ENCODE measurements at places on chromosomes 16 and 17.
A peak's percentile ranks its signal among the peaks of the same experiment; 100 is the strongest.

GRCh38 chr16:74202009-74202408 is 94.6 kb upstream of the PSMD7 start:
- DNase-seq: no peak

DNA sequence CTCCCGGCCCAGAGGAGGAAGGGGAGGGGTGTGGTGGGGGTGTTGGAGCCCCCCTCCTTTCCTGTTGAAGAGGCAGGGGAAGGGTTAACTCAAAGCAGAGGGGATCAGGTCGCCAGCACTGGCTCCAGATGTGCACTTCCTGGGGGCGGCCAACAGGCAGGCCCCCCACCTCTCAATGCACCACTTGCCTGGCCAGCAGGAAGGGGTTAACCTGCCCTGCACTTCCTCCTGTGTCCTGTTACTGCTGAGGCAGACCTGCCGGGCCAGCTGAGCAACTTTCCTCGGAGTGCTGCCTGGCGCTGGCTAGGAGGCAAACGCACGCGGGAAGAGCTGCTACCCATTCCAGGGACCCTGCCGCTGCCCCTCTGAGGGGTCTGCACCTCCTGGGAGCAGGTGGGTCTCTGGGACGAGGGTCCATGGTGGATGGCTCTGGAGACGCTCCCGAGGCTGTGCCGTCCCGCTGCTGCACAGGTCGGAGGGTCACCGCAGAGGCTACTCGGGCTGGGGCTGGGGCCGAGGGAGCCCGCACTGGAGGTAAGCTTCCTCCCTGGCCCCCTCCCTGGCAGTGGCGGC is at the start of gene EPN3:
Gene EPN3 (plus strand): TSS at position 284 of the 573 bp plus-strand sequence. CDS start 3,822 bp downstream, outside the sequence.
- no peak for DNase-seq

DNA sequence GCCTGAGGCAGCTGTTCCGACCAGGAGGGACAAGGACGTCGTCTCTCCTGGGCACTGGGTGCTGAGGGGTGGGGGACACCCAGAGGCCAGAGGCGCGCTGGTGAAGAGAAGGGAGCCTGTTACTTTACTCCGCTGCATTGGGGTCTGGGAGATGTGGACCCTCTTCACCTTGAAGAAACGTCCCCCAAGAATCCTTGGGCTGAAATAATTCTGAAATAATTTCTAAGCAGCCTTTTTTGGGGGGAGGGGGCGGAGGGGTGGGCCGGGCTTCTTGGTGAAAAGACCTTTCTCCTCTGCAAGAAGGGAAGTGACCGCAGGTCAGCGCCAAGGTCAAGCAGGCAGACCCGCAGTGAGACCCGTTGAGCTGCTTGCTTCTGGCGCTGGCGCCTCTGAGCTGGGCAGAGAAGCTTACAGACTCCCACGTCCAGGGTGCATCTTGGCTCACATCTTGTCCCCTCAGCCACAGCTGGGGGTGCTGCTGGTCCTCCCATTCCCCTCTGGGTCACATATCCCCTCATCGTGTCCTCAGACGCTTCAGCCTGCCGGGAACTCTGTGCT is 1.1 kb downstream of the SYT17 start:
- no peak for DNase-seq

DNA sequence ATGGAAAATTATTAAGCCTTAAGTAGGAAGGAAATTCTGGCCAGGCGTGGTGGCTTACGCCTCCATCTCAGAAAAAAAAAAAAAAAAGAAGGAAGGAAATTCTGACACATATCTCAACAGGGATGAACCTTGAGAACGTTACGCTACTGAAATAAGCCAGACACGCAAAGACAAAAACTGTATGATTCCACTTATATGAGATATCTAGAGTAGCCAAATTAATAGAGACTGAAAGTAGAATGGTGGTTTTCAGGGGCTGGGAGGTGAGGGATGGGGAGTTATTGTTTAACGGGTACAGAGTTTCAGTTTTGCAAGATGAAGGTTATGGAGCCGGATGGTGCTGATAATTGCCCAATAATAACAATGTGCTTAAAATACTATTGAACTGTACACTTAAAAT is 16.2 kb upstream of the HNF1B start:
- no peak for DNase-seq

DNA sequence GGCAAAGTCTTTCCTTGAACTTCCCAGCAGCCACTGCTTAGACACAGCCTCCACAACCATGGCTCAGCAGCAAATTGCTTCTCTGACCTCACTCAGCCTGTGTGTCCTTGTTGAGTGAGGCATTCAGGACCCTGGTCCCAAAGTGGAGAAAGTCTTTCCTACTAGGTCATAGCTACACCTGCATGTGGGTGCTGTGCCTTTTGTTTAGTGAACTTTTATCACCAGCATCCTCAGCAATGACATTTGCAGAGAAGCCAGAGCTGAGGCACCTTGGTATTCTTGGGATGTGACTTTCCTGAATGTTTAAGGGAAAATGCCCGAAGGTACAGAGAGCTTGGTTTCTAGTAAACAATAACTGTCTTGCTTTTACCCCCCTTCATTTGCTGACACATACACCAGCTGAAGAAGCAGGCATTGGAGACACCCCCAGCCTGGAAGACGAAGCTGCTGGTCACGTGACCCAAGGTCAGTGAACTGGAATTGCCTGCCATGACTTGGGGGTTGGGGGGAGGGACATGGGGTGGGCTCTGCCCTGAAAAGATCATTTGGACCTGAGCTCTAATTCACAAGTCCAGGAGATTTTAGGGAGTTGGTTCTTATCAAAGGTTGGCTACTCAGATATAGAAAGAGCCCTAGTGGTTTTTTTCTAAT is 20.9 kb upstream of the STH start:
- DNase-seq: no peak

DNA sequence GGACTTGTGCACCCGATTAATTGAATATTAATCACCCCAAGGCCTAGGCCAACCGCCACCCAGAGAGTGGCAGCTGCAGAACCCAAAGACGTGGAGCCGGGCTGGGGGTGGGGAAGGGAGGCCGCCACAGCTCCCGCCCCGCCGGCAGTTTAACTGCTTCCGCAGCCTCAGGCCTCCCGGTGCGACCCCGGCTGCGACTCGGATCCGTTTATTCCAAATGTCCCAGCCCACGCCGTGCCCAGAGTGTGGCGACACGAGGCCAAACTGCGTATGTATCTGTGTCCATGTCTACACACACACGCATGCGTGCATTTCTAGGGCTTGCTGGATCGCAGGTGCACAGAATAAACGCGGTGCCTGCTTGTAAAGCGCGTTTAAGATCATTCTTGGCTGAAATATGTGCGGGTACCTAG is 802 bp upstream of the TOB1 start:
- peak; percentile 59 for DNase-seq

DNA sequence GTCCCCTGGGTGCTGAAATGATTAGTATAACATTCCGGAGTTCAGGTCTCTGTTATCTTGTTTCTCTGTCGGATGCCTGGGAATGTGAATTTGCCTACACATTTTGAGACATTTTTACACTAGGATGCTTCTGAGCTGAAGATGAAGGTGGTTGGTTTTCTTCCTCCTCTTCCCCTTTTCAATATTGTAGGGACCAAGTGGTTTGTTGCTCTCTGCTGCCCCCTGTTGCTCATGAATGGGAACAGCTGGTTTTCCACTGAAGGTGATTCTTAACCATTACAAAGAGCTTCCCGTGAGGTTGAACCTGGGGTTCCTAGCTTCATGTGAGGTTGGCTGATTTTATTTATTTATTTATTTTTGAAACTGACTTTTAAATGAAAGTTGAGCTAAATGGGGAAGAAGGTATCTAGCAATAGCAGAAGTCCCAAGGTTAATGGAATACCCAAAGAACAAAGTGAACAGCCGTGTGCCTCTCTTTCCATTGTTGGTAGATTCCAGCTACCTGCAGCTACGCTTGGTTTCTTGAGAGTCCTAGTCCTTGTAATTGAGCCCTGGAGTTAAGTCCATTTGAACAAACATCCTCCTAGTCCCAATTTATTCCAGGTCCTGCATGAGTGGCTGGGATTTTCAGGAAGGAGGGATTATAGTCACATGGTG is 983.9 kb upstream of the EEF2KMT start:
- DNase-seq: no peak

DNA sequence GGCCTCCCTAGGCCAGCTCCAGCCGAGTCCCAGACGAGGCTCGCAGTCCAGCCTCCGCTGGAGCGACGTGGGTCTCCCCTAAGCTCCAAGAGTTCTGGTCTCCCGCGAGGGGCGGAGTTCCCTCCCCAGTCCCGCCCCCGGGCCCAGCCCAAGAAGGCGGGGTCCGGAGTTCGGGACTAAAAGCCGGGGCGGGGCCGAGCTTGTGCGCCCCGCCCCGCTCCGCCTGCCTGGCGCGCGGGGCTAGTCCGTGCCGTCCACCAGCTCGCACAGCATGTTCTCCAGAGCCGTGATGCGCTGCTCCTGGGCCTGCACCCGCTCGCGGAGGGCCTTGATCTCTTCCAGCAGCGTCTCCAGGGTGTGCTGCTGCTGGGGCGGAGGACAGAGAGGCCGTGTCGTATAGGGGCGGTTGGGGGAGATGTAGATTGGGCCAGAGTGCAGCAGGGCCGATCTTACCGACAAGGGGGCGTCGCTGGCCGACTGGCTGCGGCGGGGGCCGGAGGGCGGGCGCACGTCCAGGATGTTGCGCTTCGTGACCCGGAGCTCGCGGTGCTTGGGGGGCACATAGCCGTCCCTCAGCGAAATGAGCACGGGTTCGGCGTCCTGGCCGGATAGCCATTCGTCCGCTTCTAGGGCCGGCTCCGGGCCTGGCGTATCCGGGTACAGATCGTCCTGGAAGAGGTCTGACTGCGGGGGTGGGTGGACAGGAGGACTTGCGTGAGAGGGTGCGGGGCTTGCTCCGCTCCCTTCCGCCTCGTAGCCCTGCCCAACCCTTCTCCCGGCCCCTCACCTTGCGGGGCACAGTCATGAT is 7.0 kb downstream of the CORO6 start:
- peak; percentile 85 for DNase-seq

GRCh38 chr17:39969375-39969774 is 6.6 kb downstream of the GSDMA start:
- DNase-seq: no peak

- DNase-seq: no peak
These were observed 22.2 kb downstream of the HS3ST4 start for GRCh38 chr16:25713785-25714570.

GRCh38 chr16:20334396-20334795 is 7.1 kb upstream of the GP2 start:
- no peak for DNase-seq

DNA sequence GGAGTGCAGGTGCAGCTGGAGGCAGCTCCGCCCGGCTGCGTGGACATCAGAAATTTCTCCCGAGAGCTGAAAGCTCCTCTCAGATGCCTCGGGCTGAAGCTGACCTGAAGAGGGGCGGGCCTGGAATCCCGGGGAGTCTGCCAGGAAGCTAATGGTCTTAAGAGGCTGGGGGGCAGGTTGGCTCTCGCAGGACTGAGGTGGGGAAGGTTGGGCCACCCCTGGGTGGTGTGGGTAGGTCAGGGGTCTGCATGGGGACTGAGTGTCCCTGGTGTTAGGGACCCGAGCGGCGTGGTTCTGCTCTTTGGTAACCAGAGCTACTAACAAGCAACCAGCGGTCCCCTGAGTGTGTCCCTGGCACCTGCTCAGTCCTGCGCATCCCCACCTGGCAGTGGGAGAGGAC is 3.5 kb downstream of the CHMP6 start:
- no peak for DNase-seq

- no peak for DNase-seq
These were observed 23.8 kb downstream of the SDK2 start for GRCh38 chr17:73620414-73620813.

- no peak for DNase-seq
These were observed 68.8 kb downstream of the IL21R start for GRCh38 chr16:27470567-27471431.

- DNase-seq: no peak
These were observed 23.5 kb downstream of the OMG start for GRCh38 chr17:31273516-31273915.

GRCh38 chr16:28923652-28924398 is 1.2 kb downstream of the RABEP2 start:
- no peak for DNase-seq

DNA sequence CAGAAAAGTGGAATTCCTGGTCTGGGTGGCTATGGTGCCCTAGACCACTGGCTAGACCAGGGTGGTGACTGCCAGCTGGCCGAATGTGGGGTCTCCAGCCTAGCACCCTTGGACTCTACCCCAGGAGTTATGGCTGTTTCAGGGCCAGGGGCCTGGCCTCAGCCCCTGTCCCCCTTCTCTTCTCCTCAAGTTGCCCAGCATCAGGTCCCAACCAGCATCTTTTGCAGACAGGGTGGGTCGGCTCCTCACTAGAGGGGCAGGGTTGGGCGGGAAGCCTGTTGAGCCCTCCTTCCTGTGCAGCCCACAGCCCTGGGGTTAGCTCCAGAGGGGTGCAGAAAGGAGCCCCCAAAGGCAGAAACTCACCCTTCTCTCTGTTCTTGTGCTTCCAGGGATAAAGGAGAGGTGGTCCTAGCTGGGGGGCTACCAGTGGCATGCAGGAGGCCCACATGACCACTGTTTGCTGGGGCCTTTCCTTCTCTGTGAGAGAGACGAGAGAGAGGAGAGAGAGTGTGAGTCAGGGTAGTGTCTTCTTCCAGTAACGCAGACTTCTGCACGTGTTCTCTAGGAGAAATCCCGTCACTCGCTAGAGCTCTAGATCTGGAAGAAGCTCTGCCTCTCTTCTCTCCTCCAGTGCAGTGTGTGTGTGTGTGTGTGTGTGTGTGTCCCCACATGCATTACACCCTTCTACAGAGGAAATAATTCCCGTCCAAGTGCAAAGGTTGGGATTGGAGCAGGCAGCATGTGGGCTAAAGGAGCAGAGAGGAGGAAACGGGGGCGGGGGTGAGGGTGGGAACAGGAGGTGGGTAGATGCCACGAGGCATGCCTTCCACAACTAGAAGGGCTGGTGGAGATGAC is 209.4 kb downstream of the SEC14L1 start:
- no peak for DNase-seq

- DNase-seq: no peak
These were observed 33.2 kb downstream of the TIMM22 start for GRCh38 chr17:1029922-1030644.

Data from stimulated activated CD4-positive, alpha-beta T cell treated with anti-CD3 and anti-CD28 coated beads, Interleukin-4, amount 100 ng/mL, for 1 hour (primary cell).